Breast epithelium (tissue), 4 donors: ENCODE measurements at places on chromosomes 3 and 15. TPM values are rescaled to one million over a fixed set of nuclear protein-coding genes. Genes with fewer than 3 reads are reported as not detected.

The FEZF2 gene
- not detected for total RNA-seq

DNA sequence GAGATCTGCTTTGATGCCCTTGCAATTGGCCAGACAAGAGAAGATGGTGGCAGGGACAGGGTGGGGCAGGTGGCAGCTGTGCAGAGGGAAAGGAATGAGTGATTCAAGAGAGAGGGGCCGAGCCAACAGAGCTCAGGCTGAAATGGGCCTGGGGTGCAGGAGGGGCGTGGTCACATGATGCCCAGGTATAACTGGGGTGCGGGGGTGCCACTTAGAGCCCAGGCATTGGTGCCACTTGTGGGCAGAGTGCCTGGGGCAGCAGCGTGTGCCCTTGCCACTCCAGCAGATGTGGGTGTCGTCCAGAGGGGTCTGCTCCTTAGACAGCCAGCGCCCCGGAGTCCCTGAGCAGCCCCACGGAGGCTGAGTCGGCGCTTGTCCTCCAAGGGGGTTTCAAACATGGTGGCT, 88.7 kb downstream of the PLXNA1 start:
- DNase-seq, result no peak

The GPR15 gene
- total RNA-seq, result 1.6 TPM

DNA sequence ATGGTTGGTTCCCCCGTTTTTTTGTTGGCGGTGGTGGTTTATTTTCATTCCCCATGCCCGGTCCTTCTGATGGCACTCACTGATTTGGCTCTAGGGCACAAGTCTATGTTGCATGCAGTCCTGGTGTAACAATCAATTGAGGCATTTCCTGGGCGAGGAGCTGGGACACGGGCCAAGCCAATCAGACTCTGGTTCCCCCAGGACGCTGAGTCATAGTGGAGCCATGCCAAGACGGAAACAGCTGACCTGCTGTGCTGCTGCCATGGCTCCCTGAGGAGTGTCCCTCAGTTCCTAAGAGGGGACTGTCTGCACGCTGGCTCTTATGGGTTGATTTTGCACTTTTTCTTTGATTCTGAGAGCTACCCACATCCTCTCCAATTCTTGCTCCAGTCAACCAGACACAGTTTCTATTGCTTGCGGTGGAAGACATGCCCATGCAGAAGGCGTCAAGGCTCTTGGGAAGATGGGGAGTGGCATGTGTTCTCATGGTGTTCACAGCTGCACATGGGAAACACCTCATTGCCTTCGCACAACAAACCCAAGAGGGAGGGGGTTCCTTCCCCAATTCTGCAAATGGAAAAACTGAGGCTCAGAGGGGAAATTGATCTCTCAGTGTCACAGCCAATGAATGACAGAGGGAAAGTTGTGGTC, 28.3 kb upstream of the ALDH1L1 start:
- DNase-seq, result peak; percentile 73

The DNAJC13 gene
- 42.0 TPM for total RNA-seq

The KBTBD8 gene
- 1.6 TPM for total RNA-seq

The SSUH2 gene
- total RNA-seq, result 0.33 TPM

GRCh38 chr3:65107174-65107573, 419.4 kb upstream of the ADAMTS9 start:
- DNase-seq, result no peak

DNA sequence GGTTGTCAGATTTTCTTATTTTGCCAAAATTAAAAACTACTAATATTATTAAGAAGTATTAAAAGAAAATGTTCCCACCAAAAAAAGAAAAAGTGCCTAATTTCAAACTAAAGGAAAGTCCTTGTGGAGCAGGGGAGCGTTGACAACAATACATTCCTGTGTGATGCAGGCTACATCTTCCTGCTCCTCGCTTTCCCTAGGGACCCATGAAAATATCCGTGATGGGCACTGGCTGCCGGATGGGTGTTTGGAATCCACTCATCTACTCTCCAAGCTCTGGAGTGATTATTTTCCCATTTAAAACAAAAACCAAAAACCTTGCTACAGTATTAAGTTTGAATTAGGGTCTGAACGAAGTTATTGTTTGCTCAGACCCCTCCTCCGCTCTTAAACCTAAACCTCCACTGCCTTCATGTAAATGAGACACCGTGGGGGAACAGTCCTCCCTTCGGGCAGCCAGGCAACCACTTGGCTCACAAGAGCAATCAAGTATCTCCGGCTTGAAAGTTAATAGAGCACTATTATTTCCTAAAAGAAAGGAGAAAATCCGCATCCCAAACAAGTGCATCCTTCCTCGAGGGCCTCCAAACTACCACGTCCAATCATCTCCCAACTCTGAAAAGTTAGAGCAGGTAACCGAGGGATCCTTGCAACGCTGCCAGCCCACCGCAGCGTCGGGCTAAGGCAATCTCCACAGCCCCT, 1.5 kb downstream of the ITGB5 start:
- DNase-seq, result no peak

- peak; percentile 23 for DNase-seq
Measured at GRCh38 chr3:73813291-73813690, 188.6 kb upstream of the PDZRN3 start.

GRCh38 chr15:48144889-48145288, 24.1 kb downstream of the SLC24A5 start:
- DNase-seq, result no peak

The OIP5 gene
- total RNA-seq, result 0.44 TPM

DNA sequence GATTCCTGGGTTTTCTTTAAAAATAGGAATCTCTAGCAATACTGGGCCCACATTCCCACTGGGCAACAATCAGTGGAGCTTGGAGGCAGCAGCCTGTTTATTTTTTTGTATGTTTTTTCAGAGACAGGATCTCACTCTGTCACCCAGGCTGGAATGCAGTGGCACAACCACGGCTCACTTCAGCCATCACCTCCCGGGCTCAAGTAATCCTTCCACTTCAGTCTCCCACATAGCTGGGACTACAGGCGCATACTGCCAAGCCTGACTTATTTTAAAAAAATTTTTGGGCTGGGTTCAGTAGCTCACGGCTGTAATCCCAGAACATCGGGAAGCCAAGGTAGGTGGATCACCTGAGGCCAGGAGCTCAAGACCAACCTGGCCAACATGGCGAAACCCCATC, 29.1 kb upstream of the GNB5 start:
- DNase-seq, result no peak

DNA sequence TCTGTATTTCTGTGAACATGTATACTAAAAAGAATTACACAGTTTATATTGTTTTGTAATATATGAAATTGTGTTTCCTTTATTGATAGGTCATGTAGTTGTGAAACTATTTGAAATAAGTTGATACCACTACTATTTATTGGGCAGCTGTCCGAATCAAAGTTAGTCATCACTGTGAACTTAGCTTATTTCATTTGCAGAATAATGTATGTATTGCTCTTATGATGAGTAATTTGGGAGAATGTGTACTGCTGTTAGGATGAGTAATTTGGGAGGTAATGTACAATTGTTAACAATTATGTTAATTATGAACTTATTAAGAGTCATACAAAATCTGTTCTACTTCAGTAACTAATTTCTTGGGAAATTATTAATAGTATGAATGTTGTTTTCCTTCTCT, 22.2 kb downstream of the FXR1 start:
- DNase-seq, result no peak

DNA sequence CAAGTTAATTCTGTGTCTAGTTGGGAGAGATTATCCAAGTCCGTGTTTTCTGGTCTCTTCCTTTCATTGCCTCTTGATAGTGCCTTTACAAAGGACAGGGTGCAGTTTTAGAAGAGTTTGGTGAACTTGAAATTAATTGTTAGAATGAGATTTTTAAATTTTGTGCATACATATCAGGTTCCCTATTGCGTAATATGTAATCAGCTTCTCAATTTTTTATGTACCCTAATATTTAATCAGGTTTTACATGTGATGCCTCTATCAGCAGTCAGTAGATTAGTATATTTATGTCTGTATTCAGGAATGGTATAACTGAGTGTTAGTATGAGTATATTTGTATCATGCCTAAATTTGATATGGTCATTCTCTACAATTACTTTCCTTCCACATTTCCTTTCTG, 4.9 kb downstream of the SEC62 start:
- DNase-seq, result no peak

GRCh38 chr3:127549826-127550467, 40.6 kb downstream of the TPRA1 start:
- DNase-seq, result no peak

The GOLGA6B gene
- total RNA-seq, result not detected

The PIGZ gene
- 12.0 TPM for total RNA-seq

The ARL14 gene
- not detected for total RNA-seq

GRCh38 chr3:127113571-127113891, 79.4 kb upstream of the PRR23E start:
- DNase-seq, result no peak

The GOLGA6A gene
- 1.0 TPM for total RNA-seq

DNA sequence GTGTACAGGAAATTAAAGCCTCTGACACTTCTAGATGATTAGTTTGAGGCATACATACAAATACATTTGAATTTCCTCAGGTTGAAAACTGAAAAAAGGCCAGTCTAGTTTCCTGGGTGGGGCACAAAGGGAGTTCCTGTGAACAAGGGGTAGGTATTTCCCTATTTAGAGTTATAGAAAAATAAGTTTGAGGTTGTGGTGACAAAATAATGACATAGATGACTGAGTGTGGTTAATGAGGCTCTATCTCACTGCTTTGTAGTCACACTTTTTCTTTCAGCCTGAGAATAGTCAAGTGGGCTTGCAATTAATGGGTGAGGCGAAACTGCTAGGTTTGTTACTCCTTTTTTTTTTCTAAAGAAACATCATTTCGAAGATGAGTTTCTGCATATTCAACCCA, 4.3 kb downstream of the SLCO3A1 start:
- DNase-seq, result no peak

GRCh38 chr3:62445275-62445674, 71.9 kb upstream of the FEZF2 start:
- no peak for DNase-seq

- DNase-seq, result no peak
Measured at GRCh38 chr3:188647237-188647636, 493.3 kb downstream of the LPP start.

DNA sequence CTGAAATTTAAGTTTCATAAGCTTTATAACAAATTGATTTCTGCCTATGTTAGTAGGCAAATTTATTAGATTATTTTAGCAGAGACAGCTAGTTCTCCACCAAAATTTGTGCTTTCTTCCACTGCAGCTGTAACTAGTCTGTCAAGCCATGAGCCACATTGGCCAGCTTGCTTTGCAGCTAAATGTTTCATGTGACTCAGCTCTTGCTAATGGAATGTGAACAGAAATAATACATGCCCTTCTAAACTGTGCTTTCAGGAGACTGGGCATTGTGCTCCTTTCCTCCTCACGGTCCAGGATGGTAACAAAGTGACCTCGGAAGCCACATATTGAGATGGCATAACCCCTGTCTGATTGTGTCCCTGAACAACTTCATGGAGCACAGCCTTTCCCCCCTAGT, 51.3 kb upstream of the KPNA4 start:
- no peak for DNase-seq

DNA sequence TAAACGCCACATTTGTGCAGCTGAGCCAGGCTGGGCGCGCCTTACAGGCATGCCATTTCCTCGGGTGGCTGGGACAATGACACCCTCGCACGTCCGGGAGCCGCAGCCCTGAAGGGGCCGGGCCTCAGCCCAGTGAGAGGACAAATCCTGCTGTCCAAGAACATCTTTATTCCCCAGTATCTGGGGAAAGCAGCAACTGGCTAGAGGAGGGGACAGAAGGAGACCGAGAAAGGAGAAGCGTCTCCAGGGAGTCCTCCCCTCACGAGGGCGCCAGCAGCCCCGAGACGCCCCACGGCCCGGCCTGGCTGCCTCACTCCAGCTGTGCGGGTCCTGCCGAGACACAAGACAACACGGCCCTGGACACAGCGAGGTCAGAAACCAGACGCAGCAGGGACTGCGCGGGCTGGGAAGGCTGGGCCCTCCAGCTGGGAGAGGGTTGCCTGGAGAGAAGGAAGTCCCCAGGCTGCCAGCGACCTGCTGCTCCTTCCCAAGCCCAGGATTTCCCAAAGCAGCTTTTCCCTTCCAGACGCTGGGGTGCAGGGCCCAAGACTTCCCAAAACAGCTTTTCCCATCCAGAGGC, 130.2 kb downstream of the CHSY1 start:
- DNase-seq, result peak; percentile 63

The AMOTL2 gene
- total RNA-seq, result 78.3 TPM

DNA sequence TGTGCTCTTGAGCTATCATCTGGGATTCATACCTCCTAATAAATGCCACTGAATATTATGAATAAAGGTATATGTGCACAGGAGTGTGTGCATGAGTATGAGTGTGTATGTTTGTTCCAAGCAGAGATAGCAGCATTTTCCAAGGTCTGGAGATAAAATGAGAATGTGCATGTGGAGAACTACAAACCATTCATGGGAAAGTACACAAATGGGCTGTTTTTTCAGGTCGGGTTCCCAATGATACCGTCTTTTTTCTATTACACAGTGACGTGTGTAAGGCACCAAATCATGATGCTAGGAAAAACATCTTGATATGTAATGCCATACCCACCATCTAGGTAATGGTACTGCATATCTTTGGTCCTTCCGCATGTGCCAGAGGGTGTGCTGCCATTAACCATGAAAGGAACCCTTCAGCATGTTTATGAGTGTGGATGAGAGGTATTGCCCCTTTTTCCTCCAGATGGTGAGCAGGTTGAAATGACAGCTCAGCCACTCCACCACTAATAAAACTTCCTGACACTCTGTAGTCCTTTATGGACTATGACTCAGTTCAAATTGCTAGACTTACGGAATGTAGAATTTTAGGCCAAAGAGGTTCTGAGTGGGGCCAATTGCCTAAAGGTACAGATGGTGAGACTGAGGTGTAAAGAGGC, 36.4 kb upstream of the COPB2 start:
- DNase-seq, result no peak

GRCh38 chr15:34942363-34942762, 27.2 kb downstream of the AQR start:
- DNase-seq, result no peak

DNA sequence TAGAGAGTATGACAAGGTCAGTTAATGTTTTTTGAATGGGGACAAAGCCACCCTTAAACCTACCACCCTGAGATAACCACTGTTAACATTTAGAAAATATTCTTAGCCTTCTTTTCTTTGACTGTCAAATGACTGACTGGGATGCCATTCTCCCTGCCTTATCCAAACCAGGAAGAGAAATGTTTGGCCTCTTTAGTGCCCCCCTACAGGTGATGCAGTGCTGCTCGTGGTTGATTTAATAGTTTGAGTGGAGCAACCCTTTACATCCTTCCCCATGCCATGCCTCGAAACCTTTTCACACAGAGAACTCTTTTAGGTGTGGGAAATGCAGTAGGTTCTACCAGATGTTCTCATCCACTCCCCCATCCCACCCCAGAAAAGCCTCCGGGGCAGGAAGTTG, 38.7 kb upstream of the UMPS start:
- no peak for DNase-seq

The CHRM5 gene
- not detected for total RNA-seq

The PLA2G4E gene
- not detected for total RNA-seq

GRCh38 chr3:124818398-124819091, 68.6 kb downstream of the ITGB5 start:
- no peak for DNase-seq

The NOX5 gene
- total RNA-seq, result 1.9 TPM
